Activated B cell treated with CpG ODN at 0.5 μM for 24 hours (primary cell): ENCODE measurements at places on chromosomes 11 and 22. TPM values are rescaled to one million over a fixed set of nuclear protein-coding genes. Genes with fewer than 3 reads are reported as not detected.

- no peak for DNase-seq
Measured at GRCh38 chr22:17116572-17117330, 4.4 kb downstream of the TMEM121B start.

GRCh38 chr11:8596504-8597046 lies 2.5 kb upstream of the STK33 start:
- no peak for DNase-seq

- DNase-seq: no peak
Measured at GRCh38 chr11:119991022-119991404, 146.9 kb downstream of the TRIM29 start.

- DNase-seq: no peak
Measured at GRCh38 chr11:47185305-47186075, 744 bp downstream of the PACSIN3 start.

DNA sequence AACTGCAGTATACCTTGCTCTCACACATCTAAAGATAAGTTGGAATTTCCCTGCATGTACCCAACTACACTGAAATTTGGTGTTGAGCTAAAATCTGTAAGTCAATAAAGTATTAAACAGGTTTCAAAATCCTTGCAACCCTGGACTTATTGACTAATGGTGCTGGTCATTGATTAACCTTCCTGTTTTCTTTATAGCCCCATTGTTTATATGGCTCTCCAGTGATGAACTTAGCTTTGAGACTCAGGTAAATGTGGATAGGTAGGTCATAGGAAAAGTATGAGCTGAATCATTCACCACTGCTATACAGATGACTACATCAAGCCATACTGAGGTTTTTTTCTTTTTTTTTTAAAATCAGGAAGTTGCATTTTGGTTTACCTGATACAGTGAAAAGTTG lies 132.7 kb downstream of the FAT3 start:
- no peak for DNase-seq

DNA sequence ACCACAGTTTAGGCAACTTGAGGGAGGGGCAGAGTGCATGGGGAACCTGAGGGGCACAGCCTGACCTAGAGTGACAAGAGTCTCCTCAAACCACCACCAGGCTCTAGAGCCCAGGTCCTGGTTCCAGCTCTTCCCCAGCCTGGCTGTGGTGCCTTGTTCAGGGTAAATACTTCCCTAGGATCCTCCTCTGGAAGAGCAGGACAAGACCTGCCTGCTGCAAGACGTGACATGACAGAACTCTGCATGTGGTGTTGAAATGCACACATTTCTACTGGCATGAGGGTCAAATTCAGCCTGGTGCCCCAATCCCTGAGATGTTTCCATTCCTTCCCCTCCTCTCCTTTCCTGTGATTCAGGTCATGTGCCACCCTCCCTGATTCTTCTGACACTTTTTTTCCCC lies 3.3 kb downstream of the SEC14L2 start:
- DNase-seq: no peak

DNA sequence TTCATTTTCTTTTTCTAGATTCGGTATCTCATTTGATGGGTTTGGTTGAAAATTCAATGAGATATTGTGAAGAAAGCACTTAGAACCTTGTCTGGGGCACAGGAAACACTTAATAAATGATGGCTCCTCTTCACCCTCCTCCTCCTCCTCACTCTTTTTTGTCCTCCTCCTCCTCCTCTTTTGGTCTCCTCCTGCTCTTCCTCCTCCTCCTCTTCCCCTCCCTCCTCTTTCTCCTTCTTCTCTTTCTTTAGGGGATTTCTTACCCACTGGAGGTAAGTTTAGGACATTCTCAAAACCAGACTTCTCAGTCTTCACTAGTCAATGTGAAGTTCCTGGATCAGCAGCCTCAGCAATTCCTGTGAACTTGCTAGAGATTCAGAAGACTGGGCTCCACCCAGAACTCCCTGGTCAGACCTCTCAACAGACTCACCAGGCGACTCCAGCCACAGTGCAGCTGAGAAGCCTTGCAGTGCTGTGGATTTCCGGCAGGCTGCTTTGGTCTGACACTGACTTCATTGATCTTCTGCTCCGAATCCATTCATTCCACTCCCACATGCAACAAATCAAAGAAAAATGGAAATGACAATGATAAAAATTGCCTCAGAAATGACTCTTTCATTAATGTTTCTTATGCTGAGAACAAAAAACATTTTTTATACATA lies 368.6 kb upstream of the B3GAT1 start:
- no peak for DNase-seq

DNA sequence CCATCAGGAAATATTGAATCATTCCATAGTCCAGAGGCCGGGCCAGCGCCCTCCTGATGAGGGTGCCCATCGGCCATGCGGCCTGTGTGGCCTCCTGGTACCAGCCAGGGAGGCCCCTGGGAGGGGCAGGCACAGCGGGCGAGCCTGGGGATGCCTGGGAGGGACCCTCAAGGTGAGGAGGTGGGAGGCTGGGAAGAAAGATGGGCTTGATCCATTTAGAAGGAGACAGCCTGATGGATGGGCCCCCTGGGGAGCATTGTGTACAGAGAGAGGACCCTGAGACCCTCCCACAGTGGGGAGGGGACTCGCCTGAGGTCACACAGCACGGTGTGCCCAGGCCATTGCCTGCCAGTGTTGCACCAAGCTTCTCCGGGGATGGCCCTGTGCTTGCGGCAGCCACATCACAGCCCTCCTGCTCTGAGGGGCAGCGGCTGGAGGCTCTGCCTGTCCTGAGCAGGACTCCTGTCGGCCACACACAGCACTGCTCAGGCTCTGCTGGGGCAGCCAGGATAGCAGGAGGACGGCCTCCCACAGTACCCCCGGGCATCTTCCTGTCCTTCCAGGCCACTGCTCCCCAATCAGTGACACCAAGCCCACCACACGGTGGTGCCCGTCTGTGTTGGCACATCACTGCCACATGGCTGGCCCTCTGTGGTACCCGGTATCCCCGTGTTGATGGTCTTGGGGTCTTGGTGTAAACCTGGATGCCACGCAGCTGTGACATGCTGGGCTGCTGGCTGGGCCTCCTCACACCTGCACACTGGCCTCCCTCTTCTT lies 290.0 kb downstream of the TBC1D22A start:
- DNase-seq: no peak

DNA sequence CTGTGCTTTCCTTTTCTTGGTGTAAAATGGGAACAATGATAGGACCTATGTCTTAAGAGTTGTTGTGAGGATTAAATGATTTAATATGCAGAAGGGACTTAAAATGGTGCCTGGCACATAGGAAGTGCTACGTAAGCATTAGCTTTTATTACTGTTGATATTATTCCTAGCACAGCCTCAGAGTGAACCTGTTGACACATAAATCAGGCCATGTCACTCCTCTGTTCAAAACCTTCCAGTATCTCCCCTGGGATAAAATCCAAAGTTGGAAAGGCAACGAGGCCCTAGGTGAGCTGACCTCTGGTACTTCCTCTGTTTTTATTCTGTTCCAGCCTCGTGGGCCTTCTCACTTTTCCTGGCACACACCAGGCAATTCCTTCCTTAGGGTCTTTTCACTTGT lies 108.8 kb upstream of the CADM1 start:
- no peak for DNase-seq

- DNase-seq: no peak
Measured at GRCh38 chr11:79592406-79592805, 151.6 kb upstream of the TENM4 start.

DNA sequence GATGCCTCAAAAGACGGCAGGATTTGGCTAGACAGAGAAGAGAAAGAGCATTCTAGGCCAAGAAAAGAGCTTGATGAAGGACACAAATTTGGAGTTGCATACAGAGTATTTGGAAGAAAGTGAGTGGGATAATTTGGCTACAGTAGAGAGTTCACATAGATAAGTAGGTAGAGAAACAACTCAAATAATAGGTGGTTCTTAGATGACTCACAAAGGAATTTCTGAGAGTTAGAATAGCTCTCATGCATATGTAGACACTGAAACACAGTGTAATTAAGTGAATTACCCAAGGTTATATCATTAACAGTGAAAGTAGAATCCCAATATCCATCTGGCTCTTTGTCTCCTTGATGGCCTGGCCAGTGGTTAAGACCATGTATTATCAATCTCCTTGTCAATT lies 228.6 kb upstream of the DDI1 start:
- no peak for DNase-seq

DNA sequence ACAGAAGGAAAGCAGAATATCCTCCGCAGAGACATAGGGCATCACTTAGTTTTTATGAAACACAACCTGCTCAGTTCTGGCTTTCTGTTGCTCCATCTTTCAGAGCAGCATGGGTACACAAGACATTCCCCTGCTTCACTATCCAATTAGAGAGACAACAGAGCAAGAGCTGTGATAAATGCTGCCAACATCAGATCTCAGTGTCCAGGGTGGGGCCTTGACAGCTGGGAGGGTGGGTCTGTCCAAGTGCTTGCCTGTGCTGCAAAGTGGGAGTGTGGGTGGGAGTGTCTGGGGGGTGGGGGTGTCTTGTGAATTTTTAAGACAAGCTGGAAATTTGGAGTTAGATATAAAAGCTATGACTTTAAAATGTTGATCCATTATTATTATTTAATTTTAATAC lies 369.6 kb downstream of the TENM4 start:
- no peak for DNase-seq

DNA sequence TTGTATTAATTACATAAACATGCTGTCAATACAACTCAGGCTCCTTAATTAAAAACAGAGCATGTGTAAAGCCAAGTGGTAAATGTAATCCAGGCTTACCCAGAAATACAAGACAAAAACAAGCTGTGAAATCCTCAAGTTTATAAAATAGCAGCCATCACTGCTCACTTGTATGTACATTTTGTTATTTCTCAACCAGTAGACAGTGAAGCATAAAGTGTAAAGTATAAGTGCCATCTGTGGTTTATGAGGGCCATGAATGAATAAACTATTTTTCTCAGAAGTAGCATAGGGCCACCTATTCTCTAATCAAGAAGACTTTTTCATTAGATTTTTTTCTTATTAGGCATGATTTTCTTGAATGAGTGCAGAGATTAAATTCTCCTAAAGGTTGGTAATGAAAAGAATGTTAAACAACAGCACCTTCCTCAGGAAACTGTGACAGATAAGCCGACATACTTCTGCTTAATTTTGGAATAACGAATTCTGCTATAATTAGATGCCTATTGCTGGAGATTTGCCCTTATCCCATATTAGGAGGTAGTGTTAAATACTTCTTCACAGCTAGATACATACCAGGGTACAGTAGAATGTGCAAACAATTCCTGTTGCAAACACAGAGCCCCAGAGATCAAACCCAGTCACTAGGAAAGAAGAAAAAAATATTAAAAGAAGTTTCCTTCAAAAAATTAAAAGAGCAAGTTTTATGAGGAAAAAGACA lies 13.0 kb downstream of the SLC5A12 start:
- DNase-seq: no peak

DNA sequence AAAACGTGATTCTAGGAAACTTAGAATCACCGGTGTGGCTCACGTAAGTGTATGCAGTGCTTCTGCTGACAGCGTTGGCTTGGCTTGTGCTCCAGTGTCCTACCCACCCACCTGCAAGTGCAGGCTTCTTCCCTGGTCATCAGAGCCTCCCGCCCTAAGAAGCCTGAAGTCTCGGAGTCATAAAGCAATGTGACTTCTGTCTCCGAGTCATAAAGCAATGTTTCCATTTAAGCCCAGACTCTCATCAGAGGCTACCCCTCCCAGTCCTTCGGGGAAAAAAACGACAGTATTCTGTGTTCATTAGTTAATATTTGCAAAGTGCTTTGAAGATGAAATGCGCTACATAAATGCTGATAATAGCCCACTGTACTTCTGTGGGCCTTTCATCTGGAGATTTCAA lies 293.8 kb downstream of the OPCML start:
- no peak for DNase-seq

GRCh38 chr11:116853461-116854073 lies 16.1 kb upstream of the APOA1 start:
- no peak for DNase-seq

DNA sequence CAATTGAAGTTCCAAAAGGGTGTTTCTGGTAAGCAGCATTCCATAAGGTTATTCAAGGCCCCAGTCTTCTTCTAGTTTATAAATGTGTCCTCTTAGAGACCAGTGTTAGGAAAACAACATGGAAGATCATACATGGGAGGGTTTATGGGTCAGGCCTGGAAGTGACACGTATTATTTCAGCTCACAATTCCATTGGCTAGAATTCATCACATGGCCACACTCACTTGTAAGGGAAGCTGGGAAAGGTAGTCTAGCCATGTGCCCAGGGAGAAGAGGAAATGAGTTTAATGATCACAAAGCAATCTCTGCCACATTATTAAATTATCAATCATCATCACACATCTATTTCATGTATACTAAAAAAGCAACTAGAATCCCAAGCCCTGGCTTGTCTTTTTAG lies 181.7 kb upstream of the TBCEL start:
- no peak for DNase-seq

DNA sequence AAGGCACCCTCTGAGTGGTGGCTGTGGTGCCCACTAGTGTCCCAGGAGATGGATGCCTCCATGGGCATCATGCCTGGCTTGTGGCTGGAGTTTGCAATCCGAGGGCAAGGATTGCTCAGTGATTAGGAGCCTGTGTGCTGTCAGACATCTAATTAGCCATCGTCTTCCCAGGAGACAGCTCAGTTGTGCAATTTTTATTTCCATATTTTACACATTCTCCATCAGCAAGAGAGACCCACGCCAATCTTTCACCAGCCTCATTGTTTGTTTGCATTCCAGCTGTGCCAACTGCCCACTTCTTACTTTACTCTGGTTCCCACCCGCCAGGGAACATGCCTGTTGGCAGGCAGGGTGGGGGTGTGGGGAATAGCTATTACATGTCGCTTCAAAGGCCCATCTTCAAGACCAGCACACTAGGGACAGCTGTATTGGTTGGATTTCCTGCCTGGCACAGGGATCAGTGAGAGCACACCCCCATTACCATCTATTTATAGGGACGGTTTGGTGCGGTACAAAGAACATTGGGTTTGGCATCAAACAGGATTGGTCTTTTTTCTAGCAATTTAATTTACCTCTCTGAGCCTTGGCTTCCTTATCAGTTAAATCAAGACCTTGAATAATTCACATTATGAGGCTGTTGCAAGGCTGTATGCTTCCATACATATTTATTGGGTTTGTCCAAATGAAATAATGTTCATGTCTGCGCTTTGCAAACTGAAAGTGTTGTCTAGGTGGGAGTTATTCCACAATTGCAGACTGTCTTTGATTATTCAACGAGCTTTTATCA lies 80.7 kb upstream of the NAV2 start:
- DNase-seq: no peak

The OR51E2 gene
- total RNA-seq: not detected in 2 replicates

The NCAM1 gene
- total RNA-seq: not detected in 2 replicates

The OSBP gene
- total RNA-seq: 34.7 and 38.0 TPM in 2 replicates

The SOX6 gene
- total RNA-seq: not detected in 2 replicates

The DUSP8 gene
- total RNA-seq: 1.3 and 1.7 TPM in 2 replicates

The CABP4 gene
- 2.1 and 3.0 TPM in 2 replicates for total RNA-seq

The E2F8 gene
- total RNA-seq: 0.82 and 0.88 TPM in 2 replicates

The TRIM3 gene
- 8.3 and 9.0 TPM in 2 replicates for total RNA-seq
